Activated CD8-positive, alpha-beta memory T cell treated with anti-CD3 and anti-CD28 coated beads, Interleukin-2, amount 10 ng/mL, durations not matched to agents 7 days and 5 days (primary cell): ENCODE measurements at places on chromosomes 12 and 14. TPM values are rescaled to one million over a fixed set of nuclear protein-coding genes. Genes with fewer than 3 reads are reported as not detected.

DNA sequence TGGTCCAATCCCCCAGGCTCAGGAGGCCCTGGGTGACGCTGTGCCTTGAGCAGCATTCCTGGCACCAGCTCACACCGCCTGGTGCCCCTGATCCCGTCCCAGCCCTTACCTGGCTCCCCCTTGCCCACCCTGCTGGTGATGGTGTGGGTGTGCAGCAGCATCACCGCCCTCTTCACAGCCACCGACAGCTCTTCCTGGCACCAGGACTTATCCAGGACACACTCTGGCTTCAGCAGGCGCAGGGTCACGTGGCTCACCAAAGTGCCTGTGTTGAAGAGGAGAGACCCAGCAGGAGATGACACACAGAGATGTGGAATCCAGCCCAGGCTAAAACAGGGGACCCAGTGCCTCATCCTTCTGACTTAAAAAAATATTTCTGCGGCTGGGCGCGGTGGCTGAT is 36.2 kb downstream of the GCN1 start:
- H3K36me3 ChIP-seq, result peaks cover 58% of the 10 kb centered on the region
- H3K4me1 ChIP-seq, result peaks cover 22% of the 10 kb centered on the region
- no peak overlapping the region for H3K4me3 ChIP-seq
- H3K27me3 ChIP-seq, result no peaks in the 10 kb centered on the region
- DNase-seq, result no peak

Gene SUDS3
- total RNA-seq, result 22.6 TPM

Gene RNF10
- 209 TPM for total RNA-seq

Gene TNS2
- total RNA-seq, result 0.89 TPM
